SJCRH30 (cell line): ENCODE measurements at places on chromosomes 3 and 15.

GRCh38 chr3:71369701-71370391 is 213.7 kb downstream of the FOXP1 start:
- no peak for DNase-seq

DNA sequence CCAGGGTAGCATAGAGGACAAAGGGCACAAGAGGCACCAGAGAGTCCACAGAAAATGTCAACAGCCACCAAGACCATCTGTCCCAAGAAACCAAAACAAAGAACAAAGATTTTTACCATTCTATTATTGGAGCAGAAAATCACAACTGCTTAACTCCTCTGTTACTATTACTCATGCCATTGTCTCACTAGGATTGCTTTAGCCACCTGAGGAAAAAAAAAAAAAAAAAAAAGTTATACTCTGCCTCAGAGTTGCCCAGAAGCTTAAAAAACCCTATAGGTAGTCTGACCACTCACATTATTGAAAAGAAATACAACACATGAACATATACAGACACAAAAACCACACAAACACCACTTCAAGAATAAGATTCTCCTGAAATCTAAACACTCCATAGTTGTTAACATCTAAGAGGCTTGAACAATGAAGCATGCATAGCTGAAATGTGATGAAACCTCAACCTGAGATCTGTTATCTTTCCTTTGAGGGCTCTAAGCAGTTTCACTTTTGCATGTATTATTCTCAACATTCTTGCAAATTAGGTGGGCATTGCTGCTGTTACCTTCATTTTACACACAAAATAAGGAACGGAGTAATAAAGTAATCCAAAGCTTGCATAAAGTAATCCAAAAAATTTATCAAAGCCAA is 85.4 kb downstream of the IGSF11 start:
- DNase-seq = no peak

DNA sequence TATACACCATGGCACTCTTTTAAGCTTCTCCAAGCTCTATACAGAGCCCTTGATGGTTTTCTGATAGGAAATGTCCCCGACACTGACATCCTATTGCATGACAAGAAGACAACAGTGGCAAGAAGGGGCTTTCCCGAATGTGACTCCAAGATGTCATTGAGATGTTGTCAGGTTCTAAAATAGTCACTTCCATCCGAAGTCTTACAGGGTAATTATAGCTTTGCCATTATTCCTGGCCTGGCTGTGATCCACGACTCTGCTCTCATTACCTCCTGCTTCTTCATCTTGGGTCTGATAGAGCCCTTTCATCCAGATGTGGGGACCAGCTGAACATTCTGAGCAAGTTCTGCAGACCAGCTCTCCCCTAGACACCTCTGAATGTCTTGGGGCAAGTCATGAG is 40.6 kb upstream of the ADAMTS9 start:
- no peak for DNase-seq

DNA sequence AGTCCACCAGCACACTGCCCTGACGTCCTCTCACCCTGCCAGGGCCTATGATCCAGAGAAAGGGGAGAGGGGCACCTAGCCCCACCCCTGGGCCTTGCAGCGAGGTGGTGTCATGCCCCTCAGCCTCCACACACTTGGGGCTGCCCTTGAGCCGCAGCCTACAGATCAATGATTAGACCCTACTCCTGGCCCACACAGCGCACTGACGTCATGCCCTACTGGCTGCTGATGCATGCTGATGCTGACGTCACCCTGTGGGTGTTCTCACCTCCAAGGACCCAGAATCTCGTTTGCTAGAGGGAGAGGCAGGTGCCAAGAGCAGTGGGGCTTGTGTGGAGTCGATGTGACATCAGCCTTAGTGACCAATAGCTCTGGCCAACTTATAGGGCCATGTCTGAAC is 18.0 kb downstream of the ARL14 start:
- DNase-seq = no peak

DNA sequence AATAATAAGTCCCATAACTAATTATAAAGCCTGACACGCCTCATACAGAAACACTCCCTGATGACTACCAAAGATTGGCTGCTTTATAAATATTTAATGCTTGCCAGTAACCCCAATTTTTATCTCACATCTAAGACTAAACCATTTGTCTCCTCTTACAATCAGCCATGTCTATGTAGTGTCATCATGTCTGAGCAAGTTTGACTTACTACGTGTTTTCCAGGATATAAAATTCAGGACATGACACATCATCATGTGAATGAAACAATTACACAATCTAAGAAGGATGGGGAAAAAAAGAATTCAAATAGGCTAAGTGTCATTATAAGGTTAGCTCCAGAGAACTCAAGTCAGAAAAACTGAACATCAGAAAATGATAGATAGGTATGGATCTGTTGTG is 208.7 kb downstream of the MECOM start:
- peak; percentile 51 for DNase-seq

- no peak for DNase-seq
Observed at GRCh38 chr3:187019542-187020072, 89.3 kb downstream of the ST6GAL1 start.

DNA sequence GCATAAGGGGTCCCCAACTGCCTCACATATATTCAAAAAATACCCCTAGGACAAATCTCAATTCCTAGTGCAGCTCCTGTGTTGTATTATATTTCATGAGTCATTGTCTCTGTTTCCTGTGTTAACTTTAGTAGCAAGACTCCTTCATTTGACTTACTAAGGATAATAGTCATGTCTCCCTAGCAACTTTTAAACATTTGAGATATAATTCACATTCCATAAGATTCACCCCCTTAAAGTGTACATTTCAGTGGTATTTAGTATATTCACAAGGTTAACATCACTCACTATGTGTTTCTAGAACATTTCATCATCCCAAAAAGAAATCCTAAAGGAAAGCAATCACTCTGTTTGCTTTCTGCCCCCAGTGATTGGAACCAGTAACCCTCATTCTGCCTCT is 121.3 kb upstream of the WNT7A start:
- DNase-seq = no peak

- DNase-seq = no peak
Observed at GRCh38 chr3:157070678-157070999, 89.3 kb downstream of the CCNL1 start.

DNA sequence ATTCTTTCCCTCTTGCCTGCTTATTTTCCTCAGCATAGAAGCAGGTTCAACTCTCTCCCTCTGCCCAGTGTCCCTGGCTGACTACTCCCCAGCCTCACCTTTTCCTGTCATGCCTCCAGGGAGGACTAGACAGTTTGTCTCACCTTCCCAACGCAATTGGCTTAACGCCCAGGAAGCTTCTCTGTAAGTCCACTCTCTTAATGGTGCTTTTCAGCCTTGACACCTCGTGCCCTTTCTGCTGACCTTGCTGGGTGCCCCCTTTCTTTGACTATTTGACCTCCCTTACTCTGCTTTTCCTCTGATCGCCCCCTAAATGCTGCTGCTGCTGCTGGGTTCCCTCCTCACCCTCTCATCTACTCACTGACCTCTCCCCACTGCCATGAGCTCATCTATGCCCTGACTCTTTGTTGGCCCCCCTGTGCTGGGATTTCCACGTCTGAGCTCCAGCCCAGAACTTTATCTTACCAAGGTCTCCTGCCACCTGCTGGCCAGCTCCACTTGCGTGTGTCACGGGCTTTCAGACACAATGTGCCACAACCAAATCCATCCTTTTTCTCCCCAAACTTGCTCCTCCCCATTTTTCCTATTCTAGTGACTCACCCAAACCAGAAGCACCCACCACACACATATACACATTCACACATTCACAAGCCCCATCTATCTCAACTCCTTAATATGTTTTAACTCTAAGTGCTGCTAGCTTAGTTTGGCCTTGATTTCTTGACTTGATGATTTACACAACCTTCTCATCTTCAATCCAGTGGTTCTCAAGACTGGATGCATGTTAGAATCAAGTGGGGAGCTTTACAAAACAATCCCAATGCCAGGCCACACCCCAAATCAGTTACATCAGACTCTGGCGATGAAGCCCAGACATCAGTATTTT is 16.6 kb downstream of the EPB42 start:
- DNase-seq = peak; percentile 30

- no peak for DNase-seq
Observed at GRCh38 chr3:185653949-185654757, 68.1 kb downstream of the SENP2 start.

DNA sequence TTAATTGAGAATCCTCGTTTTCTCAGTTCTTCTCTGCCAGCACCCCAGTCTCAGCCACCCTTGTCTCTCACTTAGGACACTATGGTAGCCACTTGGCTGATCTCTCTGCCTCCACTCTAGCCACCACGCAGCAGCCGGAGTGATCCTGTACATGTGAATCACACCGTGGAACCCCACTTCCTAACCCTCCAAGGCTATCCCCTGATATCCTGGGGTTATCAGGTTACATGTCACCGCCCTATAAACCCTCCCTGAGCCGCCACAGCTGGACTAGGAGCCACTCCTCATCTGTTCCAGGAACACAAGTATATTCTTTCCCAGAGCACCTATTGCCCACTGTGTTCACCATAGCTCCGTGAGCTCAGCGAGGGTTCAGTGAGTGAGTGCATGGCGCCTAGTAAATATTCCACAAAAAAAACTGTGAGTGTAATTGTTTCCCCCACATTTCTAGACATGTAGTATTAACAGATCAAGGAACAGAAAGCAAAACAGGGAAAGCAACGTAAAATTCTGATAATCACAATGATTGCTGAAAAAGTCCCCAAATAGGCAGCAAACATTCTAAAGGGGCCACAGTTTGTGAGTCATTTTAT is 661 bp upstream of the PARP14 start:
- DNase-seq = peak; percentile 58

GRCh38 chr15:72021604-72022003 is 96.3 kb downstream of the MYO9A start:
- no peak for DNase-seq

DNA sequence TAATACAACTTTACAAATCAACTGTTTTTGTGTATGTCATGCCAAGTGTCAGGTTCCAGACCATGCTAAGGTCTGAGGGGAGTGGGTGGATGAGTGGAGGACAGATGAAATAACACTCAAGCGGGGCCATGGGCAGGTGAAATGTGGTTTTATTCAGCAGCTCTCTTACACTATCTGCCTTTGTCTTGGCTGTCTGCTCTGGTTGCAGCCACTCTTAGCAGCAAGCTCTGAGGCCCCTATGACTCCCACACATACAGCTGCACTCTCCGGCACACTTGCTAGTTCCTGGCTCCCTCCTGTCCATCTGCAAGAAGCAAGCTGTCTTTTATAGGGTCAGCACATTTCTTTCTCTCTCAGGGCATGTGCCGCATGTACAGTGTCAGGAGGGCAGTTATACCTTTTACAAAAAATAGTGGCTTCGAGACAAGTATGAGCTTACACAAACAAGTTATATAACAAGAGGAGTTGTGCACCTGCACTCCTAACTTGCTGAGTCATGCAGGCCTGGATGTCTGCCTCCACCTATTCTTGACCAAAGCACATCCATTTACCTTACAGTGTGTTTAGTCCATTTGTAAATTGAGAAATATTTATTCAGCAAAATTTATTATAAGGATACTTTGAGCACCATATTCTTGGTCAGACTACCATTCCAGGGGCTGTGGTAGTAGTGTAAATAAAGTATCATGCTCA is 683.7 kb upstream of the CBLB start:
- peak; percentile 12 for DNase-seq

GRCh38 chr15:35713733-35714132 is 167.8 kb upstream of the DPH6 start:
- DNase-seq = peak; percentile 27

GRCh38 chr3:46851364-46852333 is 11.6 kb downstream of the MYL3 start:
- peak; percentile 1 for DNase-seq

- no peak for DNase-seq
Observed at GRCh38 chr15:67059127-67059553, 6.3 kb upstream of the SMAD3 start.

- no peak for DNase-seq
Observed at GRCh38 chr3:34851137-34851536, 788.2 kb upstream of the ARPP21 start.

DNA sequence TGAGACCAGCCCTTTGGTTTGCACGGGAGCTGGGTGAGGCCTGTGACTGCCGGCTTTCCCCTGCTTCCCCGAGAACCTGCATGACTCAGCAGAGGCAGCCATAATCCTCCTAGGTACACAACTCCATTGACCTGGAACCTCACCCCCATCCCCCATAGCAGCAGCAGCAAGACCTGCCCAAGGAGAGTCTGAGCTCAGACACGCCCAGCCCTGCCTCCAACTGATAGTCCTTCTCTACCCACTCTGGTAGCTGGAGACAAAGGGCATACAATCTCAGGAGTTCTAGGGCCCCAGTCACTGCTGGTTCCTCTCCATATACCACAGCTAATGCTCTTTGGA is 141.0 kb upstream of the ARHGEF26 start:
- no peak for DNase-seq

DNA sequence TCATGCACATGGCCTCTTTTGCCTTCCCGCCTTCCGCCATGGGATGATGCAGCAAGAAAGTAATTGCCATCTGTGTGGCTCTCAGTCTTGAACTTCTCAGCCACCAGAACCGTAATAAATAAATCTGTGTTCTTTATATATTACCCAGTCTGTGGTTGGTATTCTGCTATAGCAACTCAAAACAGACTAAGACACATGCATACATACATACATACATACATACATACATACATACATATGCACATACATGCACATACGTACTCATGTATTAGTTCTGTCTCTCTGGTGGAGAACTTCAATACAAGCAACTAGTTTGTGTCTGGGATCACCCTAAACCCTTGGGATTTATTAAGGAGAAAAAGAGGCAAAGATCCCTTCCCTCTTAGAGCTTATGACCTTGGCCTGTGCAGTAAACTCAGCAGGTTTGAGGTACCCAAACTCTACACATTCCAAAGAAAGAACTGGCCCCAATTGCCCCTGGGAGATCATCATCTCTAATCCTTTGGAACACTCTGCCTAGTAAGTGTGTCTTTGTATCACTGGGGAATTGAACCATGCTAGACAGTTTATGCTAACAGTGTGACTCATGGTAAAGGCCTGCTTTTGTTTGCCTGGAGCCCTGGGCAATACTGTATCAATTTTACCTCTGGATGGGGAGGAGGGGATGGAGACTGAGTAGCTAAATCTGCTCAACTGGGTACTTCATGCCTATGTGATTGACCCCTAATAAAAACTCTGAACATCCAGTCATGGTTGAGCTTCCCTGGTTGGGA is 115.6 kb upstream of the LMCD1 start:
- DNase-seq = peak; percentile 19

GRCh38 chr15:98669638-98670037 is 21.3 kb downstream of the IGF1R start:
- DNase-seq = no peak

GRCh38 chr3:193130576-193130975 is 110.4 kb upstream of the PLAAT1 start:
- no peak for DNase-seq

- DNase-seq = no peak
Observed at GRCh38 chr3:105722943-105723556, 145.8 kb downstream of the CBLB start.

DNA sequence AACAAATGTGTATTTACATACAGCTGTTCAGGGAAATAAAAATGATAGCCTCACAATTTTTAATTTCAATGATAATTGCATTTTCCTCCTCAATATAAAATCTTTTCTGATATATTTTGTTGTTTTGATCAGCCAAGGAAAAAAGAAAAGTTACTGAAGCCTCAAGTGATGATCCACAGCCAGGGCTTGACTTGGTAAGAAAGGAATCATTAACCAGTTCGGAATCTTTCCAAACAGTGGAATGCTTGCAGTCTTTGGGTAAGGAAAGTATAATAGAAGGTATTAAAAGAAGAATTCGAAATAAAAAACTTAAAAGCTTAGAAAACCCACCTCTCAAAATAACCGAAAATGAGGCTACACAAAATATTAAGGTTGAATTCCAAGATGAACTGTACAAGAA is 1.0 kb downstream of the TOPAZ1 start:
- DNase-seq = no peak

- DNase-seq = no peak
Observed at GRCh38 chr3:146166826-146167225, 5.8 kb upstream of the PLOD2 start.
